ENCODE measurements at places on chromosomes 4 and X. TPM values are rescaled to one million over a fixed set of nuclear protein-coding genes. Genes with fewer than 3 reads are reported as not detected.

GPRIN3 gene
- 15.3 TPM for total RNA-seq

CCSER1 gene
- total RNA-seq, result 1.0 TPM

PSAPL1 gene
- total RNA-seq, result not detected

PRDM5 gene
- 7.6 TPM for total RNA-seq

AR gene
- 0.34 TPM for total RNA-seq
